Vagina (tissue), 2 donors: ENCODE measurements at places on chromosomes 1 and 21.

- H3K27ac ChIP-seq, result no peak overlapping the region
- no peaks in the 10 kb centered on the region for H3K36me3 ChIP-seq
- H3K27me3 ChIP-seq, result no peaks in the 10 kb centered on the region
These were observed 42.7 kb downstream of the FAAP20 start for GRCh38 chr1:2151911-2152310.

- no peak for DNase-seq
- H3K36me3 ChIP-seq, result no peaks in the 10 kb centered on the region
- peak overlapping the region; percentile 42 for H3K27ac ChIP-seq
- H3K4me3 ChIP-seq, result no peak overlapping the region
- H3K4me1 ChIP-seq, result peaks cover 34% of the 10 kb centered on the region
These were observed 8.7 kb upstream of the CBR3 start for GRCh38 chr21:36126208-36126565.

DNA sequence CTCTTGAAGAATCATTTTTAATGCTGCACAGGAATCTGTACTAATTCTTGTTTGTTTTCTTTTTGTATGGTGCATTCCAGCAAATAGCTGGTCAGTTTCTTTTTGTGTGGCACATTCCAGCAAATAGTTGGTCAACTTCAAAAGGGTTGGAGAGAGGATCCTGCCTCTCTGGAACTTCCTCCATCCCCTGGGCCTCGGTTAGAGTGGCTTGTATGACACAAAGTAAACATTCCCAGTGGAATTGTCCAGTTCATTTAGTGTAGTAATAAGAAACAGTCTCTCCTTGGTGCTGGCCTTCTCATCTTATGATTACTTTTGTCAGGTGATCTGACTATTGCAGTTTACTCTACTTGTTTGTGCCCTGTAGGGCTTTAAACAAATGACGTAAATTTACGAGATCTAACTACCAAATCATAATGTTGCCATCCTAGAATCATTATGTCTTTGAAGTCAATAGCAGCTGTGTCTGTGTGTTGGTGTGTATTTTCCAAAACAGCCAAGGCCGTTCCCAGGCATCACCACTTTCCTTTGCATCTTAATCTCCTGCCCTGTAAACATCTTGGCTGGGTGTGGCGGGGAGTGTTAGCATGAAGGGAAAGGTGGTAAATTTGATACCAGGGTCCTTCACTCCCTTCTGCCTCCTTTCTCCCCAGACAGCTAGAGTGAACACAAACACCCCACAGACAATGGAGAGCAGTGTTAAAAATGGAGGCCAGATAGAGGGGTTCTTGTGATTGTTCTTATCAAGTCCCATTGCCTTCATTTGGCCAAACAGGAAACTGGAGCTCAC, 77.9 kb downstream of the CDC7 start:
- DNase-seq, result no peak
- H3K36me3 ChIP-seq, result no peaks in the 10 kb centered on the region
- no peaks in the 10 kb centered on the region for H3K27me3 ChIP-seq
- peaks cover 32% of the 10 kb centered on the region for H3K4me1 ChIP-seq

DNA sequence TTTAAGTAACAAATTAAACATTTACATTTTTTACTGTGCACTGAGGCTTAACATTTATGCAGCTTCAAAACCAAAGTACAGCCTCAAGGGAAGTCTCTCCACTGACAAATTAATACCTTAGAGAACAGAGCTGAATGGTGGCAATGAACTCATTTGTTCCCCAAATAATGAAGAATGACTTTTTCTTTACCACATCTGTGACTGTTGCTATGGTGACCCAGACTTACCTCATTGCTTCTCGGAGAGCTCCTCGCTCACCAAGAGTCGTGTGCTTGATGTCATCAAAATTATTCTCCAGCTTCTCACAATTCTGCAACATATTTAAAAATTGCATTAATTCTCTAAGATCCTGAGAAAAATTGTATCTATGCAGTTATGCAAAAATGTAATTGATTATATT, 92.9 kb downstream of the DPYD start:
- no peak overlapping the region for H3K4me3 ChIP-seq
- H3K27ac ChIP-seq, result no peak overlapping the region
- H3K4me1 ChIP-seq, result no peaks in the 10 kb centered on the region

GRCh38 chr1:12469493-12469892, 148.5 kb downstream of the DHRS3 start:
- no peaks in the 10 kb centered on the region for H3K27me3 ChIP-seq
- no peak overlapping the region for H3K4me3 ChIP-seq
- no peak overlapping the region for H3K27ac ChIP-seq
- no peaks in the 10 kb centered on the region for H3K36me3 ChIP-seq
- DNase-seq, result no peak

GRCh38 chr21:41251961-41252642, 64.5 kb upstream of the FAM3B start:
- no peaks in the 10 kb centered on the region for H3K27me3 ChIP-seq
- peak; percentile 54 for DNase-seq
- no peak overlapping the region for H3K27ac ChIP-seq
- peaks cover 30% of the 10 kb centered on the region for H3K36me3 ChIP-seq
- no peak overlapping the region for H3K4me3 ChIP-seq
- no peaks in the 10 kb centered on the region for H3K4me1 ChIP-seq

- peaks cover 38% of the 10 kb centered on the region for H3K36me3 ChIP-seq
- peak overlapping the region; percentile 28 for H3K27ac ChIP-seq
- DNase-seq, result no peak
- H3K4me3 ChIP-seq, result no peak overlapping the region
These were observed 10.9 kb downstream of the ERRFI1 start for GRCh38 chr1:8015036-8015808.

GRCh38 chr1:214086945-214087344, 99.2 kb downstream of the PROX1 start:
- no peak overlapping the region for H3K27ac ChIP-seq
- DNase-seq, result no peak
- H3K4me1 ChIP-seq, result no peaks in the 10 kb centered on the region
- no peaks in the 10 kb centered on the region for H3K36me3 ChIP-seq
- no peaks in the 10 kb centered on the region for H3K27me3 ChIP-seq
- no peak overlapping the region for H3K4me3 ChIP-seq
